ENCODE measurements at places on chromosomes 1 and 21. TPM values are rescaled to one million over a fixed set of nuclear protein-coding genes. Genes with fewer than 3 reads are reported as not detected.

The LCE1B gene
- total RNA-seq = not detected

The TCHHL1 gene
- total RNA-seq = not detected

DNA sequence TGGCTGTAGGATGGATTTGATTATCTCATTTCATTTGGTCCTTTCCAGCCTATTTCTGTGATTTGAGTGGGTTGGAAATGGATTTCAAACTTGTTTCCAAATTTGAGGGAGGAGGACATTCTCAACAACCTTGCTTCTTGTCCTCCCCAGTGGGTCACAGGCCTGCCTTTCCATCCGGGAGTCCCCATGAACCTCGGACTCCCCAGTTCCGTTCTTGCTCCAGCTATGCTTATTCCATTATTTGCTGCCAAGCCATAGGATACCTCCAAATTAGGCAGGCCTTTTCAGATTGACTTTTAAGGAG lies 97.8 kb downstream of the DUSP10 start:
- DNase-seq = no peak

DNA sequence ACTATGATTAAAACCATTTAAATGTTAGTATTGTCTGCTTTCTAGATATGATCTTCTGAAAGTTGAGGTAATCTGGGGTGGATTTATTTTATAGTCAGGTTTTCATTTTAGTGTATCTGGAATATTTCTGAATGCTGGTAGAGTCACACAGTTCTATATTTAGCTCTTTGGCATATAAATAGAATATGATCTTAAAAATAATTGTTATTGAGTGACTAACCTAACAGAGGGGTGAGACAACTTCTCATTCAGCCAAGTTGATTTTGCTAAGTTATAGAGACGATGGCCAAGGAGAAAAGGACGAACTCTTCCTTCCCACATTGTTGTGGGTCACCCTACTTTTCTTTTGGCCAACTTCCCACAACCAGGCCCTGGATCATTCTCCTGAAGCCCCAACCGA lies 7.2 kb upstream of the MT1HL1 start:
- no peak for DNase-seq

The SHE gene
- not detected for total RNA-seq

- no peak for DNase-seq
Measured at GRCh38 chr1:181714428-181714827, 231.1 kb downstream of the CACNA1E start.

- no peak for DNase-seq
Measured at GRCh38 chr1:154347961-154348360, 22.6 kb downstream of the ATP8B2 start.

The RAB7B gene
- 0.22 TPM for total RNA-seq

DNA sequence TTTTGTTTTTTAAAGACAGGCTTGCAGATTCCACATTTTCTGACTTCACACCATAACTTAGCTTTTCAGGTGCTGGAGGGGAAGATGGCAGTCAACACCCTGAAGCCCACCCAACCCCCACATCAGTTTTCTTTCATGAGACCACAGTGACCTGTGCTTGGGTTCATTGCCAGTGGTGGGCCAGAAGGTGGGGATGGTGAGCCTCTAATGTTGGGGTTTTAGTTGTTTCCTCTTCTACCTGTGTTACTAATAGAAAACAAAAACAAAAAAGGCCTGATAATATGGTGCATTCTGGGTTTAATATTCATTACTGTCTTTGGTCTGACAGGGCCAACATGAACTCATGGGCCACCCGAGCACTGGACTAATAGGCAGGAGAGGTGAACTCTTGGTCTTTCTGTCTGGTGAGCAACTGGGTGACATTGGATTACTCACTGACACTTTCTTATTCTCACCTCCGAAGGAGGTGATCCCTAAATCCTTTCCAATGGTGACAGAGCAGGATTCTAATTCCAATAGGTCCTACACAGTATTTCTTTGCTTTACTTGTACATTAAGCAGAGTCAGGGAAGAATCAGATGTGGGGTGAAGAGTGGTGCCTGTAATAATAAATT lies 132.8 kb downstream of the CLIC6 start:
- DNase-seq = no peak

DNA sequence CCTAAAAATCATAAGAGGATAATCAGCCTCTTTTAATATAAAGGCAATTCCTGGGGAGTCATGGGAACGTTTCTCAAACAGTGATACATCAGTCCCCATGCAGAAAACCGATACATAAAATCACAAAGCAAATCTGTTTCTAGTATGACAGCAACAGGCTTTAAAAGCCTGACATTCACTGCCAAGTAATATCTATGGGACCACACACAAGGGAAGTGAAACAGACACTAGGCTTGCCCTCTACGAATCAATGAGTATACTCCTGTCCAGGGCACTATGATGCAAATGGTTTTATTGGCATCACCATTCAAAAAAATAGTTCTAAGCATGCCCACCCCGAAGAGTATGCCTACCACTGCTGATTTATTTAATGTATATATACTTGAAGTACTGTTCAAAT lies 54.4 kb downstream of the TIAM1 start:
- no peak for DNase-seq

The TFB2M gene
- total RNA-seq = 24.4 TPM

The TSSK3 gene
- 1.6 TPM for total RNA-seq

The CFAP74 gene
- total RNA-seq = 4.9 TPM

DNA sequence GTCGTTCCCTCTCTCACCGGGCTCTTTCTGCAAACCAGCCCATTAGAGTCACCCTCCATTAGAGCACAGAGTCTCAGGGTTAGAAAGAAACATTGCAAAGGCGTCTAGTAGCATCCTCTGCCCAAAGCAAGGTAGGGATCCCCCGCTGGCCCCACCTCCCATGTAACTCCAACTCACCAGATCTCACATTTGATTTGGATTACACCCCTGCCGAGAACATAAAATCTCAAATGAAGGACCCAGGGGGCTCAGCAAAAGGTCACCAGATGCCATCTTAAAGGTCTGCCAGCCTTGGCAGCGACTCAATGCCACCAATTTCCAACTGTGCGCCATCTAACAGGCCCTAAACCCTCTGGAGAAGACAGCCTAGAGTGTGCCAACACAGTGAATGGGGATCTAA lies 14.1 kb downstream of the C1orf87 start:
- no peak for DNase-seq

DNA sequence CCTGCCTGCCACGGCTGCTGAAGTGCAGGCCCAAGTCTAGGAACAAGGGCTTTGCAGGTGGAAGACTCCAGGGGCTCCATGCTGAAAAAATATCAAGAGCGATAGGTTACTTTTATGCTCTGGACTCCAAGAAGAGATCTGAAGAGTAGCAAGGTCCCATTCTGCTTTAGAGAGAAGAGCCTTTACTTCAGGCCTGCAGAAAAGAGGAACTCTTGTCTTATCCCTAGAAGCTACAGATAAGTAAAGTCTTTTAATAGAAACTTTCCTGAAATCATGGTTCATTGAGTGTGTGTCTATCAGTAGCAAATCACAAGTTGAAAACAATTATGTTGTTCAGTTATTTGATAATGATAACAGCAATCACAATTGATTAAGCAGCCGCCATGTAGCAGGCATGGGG lies 113.3 kb downstream of the TNR start:
- no peak for DNase-seq

DNA sequence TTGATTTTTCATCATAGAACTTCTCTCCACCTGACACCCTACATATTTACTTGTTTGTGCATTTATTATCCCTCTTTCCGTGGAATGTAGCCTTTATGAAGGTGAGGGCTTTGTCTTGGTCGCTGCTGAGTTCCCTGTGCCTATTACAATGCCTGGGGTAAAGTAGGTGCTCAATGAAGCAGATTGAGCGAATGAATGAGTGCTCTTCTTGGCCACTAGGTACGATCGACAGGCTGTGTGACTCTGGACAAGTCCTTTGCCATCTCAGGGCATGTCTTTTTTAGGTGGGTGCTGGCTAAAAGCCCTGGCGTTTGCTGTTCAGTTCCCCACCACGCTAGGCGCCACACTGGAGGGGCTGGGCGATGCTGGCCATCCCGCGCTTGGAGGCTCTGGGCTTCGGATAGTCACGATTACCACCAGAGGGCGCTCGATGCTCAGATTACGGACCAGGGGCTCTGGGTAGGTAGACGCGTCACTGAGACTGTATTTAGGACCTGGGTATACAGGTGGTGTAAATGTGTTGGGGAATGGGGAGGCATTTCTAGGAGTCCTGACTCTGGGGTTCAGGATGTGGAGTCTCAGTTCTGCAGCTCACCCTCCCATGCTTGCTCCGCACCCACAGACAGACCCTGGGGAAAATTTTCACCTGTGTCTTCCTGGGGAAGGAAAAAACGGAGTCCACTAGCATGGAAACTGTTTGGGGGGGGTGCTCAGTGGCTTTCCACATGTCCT lies 71.0 kb upstream of the CSF3R start:
- DNase-seq = peak; percentile 60

Measured in HCT116 (cell line).